ENCODE measurements at places on chromosomes 13 and 19.

GRCh38 chr19:14411161-14411937 lies 7.8 kb downstream of the DDX39A start:
- DNase-seq = no peak

DNA sequence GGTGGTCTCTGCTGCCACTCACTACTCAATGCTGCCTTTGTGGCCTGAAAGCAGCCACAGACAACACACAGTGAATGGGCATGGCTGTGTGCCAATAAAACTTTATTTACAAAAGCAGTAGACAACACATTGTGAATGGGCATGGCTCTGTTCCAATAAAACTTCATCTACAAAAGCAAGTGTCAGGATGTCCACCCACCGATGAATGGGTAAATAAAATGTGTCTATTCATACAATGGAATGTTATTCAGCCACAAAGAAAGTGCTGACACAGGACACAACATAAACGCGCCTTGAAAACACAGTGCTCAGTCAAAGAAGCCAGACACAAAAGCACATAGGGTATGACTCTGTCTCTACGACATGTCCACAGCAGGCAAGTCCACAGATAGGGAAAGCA lies 20.1 kb downstream of the ZSCAN5A start:
- no peak for DNase-seq

DNA sequence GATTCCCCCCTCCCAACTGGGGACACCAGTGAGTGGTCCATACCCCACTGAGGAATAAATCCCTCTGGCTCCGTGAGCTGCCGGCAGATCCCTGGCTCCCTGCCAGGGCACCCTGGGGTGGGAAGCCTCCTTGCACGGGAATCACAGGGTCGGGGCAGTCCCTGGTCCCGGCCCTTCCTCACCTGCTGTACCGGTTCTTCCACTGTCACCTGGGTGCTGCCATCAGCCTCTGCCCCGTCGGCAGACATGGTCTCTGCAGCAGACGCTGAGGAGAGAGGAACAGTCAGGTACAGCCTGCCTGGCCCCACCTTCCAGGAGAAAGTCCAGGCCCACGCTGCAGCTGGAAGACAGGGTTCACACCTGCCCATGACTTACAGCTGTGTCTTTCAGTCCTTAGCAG lies 6.3 kb downstream of the PLIN3 start:
- no peak for DNase-seq

DNA sequence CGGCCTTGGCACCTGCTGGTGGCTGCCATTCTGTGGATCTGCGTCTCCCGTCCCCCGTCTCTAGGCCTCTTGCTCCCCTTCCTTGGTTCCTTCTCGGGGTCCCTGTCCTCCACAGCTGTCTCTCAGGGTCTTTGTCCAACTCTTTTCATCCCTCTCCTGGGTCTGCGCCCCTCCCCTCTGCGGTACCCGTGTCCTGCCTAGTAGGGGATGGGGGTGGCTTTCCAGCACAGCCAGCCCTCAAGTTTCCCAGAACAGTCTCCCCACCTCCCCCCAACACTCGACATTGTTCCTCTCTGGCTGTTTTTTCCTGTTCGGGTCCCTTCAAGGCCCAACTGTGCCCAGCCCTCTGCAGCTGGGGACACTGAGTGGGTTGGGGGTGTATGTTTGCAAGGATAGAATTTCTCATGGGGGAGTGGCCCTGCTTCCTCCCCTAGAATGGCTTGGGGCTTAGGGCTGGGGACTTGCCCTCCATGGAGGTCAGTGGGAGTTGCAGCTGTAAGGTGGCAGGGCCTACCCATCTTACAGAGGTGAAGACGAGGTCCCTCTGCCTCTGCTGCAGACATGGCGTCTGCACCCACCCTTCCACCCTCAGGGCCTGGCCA lies 762 bp upstream of the ADM5 start:
- no peak for DNase-seq

DNA sequence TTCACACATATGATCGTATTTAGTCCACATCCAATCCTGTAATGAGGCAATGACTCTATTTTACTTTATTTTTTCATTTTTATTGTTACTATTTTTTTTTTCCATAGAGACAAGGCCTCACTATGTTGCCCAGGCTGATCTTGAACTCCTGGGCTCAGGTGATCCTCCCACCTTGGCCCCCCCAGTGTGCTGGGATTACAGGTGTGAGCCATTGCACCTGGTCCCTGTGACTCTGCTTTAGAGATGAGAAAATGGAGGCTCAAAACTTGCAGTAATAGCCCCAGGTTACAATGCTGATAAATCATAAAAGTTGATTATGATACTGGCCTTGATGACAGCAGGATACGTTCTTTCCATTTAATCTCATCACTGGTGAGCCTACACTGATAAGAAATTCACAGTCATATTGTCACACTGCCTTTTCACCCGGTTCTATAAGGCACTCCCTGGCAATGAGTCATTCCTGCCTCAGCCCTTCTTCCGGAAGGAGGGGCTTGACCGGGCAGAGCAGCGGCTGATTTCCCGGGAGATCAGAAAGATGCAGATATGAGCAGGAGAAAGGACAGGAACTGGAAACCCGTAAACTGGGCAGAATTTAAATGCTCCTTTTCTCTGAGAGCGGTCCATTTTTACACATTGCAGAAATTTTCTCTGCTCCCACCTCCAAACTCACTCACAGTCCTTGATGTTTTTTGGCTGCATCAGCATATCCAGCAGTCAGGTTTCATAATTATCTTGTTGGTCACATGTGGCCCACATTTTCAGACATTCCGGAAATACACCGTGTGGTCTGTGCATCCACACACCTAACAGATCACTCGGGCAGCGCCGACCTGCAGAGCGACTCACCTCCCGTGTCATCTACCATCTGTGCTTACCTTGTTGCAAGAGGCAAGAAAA lies 616.4 kb downstream of the EFNB2 start:
- peak; percentile 11 for DNase-seq

DNA sequence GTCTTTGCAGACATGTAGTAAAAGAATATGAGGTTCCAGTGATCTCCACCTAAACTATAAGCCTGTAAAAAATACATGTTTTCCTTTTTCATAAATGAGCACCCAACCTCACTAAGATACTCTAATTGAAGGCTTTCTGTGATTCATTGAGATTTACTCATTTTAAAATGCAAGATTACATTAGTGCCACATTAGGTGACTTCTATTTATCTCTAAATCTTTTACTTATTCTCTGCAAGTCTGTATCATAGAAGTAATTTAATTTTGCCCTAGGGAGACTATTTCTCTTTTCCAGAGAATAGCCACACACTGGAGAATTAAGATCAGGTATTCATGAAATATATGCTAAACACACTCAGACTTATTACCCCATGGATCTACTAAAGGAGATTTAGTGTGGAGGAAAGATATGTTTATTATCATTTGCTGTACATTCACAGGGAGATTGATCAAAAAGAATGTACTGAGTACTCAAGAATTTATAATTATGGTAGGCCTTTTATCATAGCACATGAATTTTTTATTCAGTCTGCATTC lies 290.2 kb upstream of the ATXN8OS start:
- no peak for DNase-seq

- DNase-seq = no peak
Observed at GRCh38 chr13:21569686-21570085, 34.3 kb downstream of the MICU2 start.

DNA sequence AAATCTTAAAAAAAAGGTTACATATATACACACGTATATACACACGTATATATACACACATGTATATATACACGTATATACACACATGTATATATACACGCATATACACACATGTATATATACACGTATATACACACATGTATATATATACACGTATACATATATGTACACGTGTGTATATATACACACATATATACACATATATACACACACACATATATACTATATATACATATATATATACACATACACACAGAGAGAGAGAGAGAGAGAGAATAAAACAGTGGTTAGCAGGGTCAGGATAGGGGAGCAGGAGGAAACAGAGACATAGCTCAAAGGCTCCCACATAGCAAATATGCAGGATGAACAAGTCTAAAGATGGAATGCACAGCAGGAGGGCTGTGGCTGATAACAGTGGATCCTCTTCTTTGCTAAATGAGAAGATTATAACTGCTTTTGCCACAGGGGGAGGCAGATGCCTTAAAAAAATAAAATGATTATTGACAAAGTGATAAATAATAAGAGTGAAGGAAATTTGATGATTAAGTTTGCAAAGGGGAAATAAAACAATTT lies 714.5 kb downstream of the UQCRFS1 start:
- DNase-seq = no peak

GRCh38 chr13:27022571-27023311 lies 148.9 kb downstream of the USP12 start:
- no peak for DNase-seq

DNA sequence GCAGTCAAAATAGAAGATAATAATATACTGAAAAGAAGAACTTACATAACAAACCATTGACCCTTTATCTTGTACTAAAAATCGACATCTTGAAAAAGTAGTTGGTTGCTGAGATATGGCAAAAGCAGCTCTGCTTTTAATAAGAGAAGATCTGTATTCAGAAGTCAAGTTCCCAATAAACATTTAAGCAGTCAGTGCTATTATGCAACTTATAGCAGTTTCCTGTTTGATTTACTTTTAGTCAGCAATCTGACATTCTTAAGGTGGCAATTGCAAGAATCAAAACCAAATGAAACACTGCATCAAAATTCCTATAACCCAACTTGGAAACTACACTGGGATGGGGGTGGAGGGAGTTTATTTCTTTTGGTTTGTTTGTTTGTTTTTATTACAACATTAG lies 165.5 kb downstream of the TBC1D4 start:
- DNase-seq = no peak

GRCh38 chr13:107379407-107380155 lies 811.6 kb upstream of the ARGLU1 start:
- DNase-seq = no peak

DNA sequence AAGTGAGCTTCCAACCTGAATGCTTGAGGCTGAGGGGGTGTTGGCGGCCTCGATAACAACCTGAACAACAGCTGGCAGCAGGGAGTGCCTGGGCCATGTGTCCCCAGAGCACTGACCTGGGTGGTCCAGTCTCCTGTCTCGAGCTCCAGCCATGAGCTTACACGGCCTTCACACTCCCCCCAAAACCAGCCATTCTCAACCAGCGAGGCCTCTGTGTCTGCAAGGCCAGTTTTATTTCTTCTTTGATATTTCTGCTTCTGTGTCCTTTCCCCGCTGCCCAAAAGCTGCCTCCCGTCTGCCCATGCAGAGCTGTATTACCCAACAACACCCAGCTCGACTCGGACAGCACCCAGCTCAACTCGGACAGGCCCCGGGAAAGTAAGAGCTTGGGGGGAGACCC lies 32.5 kb upstream of the TFDP1 start:
- no peak for DNase-seq

Measured in NT2/D1 (cell line).